Stimulated activated naive CD8-positive, alpha-beta T cell treated with anti-CD3 and anti-CD28 coated beads, Interleukin-15, amount 100 ng/mL, for 72 hours (primary cell): ENCODE measurements at places on chromosomes 4 and X.

GRCh38 chrX:40278340-40279090 lies 180.8 kb upstream of the BCOR start:
- peak; percentile 51 for DNase-seq

- no peak for DNase-seq
Measured at GRCh38 chrX:140229191-140229590, 263.9 kb upstream of the CXorf66 start.

GRCh38 chr4:110609044-110609750 lies 13.7 kb downstream of the PITX2 start:
- DNase-seq = no peak

GRCh38 chr4:43163101-43163792 lies 270.7 kb downstream of the GRXCR1 start:
- DNase-seq = no peak

DNA sequence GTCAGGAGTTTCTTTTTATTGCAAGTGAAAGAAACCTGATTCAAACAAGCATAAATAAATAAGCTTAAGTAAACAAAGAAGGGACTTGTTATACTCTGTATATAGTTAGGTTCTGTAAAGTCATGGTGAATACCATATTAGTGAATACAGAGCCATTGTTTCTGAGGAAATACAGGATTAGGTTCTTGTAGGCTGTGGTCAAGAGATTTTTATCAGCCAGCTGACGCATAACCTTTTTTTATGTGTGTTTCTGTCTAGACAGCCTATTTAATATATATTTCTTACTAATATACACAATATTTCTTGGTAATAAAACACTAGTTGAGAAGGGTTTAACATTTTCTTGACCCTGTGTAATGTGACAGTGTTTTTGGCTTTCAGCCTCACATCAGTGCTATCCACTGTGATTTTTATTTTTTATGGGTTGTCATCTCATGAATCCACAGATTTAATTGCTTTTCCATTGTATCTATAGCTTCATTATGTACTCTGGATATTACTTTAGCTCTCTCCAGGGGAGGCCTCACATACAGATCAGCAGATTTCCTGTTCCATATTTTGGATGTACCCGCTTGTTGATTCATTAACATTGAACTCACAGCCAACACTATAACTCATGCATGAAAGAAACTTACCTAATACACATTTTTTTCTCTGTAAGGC lies 8.0 kb downstream of the HERC3 start:
- DNase-seq = no peak

DNA sequence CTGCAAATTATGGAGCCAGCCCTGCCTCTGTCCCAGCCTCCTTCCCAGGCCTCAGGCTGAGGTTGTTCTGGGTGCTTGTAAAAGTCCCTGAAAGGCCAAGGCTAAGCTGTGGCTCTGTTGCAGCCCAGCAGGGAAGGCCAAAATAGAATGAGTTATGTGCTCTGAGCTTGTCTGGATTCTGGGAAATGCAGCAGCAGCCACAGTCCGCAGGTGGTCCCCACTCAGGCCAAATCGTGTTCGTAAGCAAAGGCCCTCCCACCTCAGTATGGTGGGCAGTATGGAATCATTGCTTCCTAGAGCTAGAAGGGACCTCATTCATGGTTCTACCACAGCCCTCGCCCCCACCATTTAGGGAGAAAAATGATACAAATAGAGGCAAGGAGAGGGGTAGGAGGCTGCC lies 4.7 kb upstream of the TCEAL1 start:
- DNase-seq = no peak

- DNase-seq = no peak
Measured at GRCh38 chr4:166091912-166092510, 219.0 kb downstream of the TLL1 start.

GRCh38 chrX:107118322-107119147 lies at the start of gene RBM41:
RBM41 (minus strand) TSS chrX:107118822; CDS start chrX:107118773, 49 bp downstream.
- peak; percentile 57 for DNase-seq

DNA sequence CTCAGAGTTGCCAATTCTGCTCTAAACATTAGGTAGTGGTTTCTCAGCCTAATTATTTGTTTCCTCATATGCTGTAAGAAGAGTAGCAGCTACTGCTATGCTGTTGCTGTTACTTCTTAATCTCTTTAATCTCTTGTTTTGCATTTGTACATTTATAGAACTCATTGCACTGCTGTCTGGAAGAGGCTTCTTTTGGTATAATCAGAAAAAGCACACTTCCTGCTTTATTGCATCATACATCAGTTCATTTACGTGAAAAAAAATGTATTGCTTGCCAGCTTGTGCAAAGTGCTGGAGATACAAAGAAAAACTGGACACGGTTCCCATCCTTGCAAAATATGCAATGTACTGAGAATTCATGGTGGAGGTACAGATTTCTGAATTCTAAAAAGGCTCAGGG lies 332.0 kb downstream of the GRXCR1 start:
- DNase-seq = no peak

DNA sequence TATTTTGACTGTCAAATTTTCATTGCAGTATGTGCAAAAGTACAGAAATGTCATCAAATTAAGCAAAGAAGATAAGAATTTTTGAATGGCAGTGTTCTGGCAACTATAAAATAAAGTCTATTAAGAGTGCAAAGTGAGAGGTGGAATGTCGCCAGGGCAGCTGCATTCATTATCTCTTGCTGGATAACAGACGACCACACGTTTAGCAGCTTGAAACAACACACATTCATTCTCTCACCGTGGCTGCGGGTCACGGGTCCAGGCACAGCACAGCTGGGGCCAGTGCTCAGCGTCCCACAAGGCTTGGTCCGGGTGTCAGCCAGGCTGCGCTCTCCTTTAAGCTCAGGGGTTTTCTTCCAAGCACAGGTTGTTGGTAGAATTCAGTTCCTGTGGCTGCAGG lies 113.9 kb downstream of the GPR143 start:
- DNase-seq = no peak

GRCh38 chr4:183356173-183356830 lies 34.1 kb upstream of the CLDN24 start:
- DNase-seq = no peak

GRCh38 chr4:145785391-145786008 lies 105.6 kb downstream of the C4orf51 start:
- no peak for DNase-seq

DNA sequence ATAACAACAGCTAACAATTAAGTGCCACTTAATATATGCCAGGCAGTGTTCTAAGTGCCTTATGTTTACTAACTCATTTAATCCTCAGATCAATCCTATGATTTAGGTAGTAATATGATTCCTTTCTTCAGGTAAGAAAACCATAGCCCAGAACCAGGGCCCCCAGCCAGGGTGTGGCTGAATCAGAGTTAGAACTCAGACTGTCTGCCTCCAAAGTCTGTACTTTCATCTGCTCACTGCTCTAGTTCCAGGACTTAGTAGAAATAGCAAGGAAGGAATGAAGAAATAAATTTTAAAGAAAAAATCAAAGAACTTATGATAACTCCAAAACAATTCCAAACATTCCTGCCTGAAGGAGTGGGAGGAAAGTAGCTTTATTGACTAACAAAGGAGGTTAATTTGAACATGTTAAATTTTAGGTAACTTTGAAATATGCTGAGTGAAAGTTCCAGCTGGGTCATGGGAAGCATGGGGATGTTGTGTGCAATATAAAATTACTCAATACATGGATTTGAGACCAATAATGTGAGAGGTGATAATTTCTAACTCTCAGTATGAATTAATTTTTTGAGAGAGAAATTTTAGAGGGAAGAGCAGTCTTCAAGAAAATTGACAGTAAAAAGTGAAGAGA lies 8.8 kb upstream of the ADH1C start:
- DNase-seq = no peak

DNA sequence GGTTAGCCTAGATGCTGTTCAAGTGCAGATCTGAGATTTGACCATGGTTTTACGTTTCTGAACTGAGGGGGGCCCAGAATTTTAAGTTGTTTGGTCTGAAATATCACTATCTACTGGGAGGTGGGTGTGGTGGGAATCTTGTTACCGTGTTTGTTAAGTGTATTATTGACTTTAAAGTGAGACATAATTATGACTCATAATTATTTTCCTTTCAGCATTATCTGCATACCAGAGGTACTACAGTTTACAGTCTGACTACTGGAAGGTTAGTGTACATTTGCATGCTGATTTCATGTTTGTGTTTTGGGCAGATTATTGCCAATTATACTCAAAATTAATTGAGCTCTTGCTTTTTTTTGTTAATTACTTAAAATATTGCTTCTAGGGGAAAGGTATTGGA lies 101.5 kb downstream of the KDM6A start:
- DNase-seq = no peak

GRCh38 chrX:65196758-65197360 lies 220.6 kb upstream of the ZC4H2 start:
- no peak for DNase-seq

DNA sequence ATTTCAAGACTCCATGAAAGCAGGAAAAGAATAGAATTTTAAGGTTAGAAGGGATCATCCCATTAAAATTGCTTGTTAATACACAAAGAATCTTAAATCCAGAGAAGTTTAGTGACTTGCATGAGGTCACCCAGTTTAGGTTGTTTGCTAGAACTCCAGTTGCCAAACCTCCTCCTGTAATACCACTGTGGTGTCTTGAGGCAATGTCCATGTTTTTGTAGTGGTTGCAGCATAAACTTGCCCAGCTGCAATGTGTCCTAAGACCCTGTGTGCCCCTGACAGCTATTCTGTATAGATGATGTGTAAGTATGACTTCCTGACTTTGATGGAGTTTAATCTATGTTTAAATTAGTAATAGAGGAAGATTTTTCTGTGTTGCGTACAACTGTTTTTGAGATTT lies 6.3 kb downstream of the SFRP2 start:
- no peak for DNase-seq

DNA sequence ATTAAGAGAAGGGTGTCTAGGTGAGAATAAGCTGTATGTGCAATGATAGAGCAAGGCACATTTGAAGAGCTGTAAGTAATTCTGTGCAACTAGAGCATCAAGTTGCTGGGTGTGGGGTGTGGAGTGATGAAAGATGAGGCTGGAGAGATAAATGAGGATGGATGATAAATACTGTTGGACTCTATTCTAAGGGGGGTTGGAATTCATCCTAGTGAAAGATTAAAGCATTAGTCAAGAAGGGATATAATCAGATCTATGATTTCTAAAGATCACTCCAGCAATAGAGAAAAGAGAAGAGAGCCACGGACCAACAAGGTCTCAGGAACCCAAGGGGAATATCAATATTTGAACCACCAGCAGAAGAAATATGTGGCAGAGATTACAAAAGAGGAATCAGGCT lies 415.0 kb upstream of the RPS6KA3 start:
- no peak for DNase-seq

DNA sequence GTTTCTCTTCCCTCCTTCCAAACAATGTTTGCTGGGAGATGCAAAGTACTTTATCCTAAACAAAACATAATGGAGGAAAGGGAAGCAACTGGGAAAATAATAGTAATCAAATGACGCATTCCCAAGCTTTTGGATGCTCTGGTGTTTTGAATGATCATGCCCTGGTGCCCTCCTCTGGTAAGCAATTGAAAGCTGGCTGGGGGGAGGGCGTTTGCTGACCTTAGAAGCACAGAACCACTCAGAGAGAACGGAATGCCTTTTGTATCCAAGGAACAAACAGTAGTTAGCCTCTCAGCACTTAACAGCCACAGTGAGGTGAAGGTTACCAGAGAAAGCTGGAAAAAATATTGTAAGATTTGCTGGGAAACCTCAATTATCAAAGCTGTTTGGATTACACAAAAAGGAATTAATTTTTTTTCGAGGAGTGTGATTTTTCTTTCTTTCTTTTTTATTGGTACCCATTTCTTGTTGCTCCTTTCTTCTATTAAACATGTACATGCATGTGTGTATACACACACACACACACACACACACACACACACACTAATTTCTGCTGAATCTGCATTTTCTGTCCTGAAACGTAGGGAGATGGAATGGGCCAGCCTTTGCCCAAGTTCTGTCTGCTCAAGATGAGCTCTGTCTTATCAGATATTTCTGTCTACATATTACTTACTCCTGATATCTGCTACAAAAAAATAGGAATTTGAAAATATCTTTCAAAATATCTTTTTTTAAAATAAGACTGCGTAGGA lies 155.8 kb upstream of the IGFBP7 start:
- DNase-seq = no peak

GRCh38 chr4:140078366-140078765 lies 75.6 kb downstream of the MAML3 start:
- no peak for DNase-seq
